ENCODE measurements at places on chromosomes 6 and 20. TPM values are rescaled to one million over a fixed set of nuclear protein-coding genes. Genes with fewer than 3 reads are reported as not detected.

GRCh38 chr6:149851461-149852110, 12.6 kb downstream of the LRP11 start:
- H3K4me1 ChIP-seq = no peaks in the 10 kb centered on the region
- H3K27ac ChIP-seq = no peak overlapping the region
- DNase-seq = no peak
- H3K27me3 ChIP-seq = no peaks in the 10 kb centered on the region

DNA sequence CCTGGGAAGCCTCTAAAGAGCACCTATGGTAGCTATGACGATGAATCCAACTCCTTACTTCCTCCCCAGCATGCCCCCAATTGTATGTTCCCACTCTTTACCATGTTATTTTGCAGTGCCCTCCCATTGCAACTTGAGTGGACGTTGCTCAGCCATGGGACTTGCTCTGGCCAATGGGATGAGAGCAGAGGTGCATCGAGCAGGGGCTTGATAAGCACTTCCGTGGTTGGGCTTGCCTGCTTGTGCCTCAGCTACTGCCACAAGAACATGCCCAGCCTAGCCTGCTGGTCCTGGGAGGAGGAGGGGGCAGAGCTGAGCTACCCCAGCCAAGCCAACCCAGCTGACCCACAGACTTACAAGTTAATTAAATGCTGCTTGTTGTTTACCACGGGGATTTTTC, 71.1 kb upstream of the CTNNBL1 start:
- no peaks in the 10 kb centered on the region for H3K36me3 ChIP-seq
- no peaks in the 10 kb centered on the region for H3K4me1 ChIP-seq
- H3K4me3 ChIP-seq = no peak overlapping the region
- no peak for DNase-seq
- H3K27ac ChIP-seq = no peak overlapping the region

DNA sequence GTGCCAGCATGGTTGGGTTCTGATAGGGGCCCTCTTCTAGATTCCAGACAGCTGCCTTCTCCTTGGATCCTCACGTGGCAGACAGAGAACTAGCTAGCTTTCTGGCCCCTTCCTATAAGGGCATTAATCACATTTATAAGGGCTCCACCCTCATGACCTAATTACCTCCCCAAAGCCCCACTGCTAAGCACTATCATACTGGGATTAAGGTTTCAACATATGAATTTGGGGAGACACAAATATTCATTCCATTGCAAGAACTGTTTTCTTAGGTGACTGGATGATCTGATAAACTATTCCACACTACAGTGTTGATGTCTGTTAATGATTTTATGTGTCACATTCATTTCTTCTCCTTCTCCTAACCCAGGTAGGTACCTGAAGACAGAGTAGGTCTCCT, 135.8 kb upstream of the COL21A1 start:
- no peaks in the 10 kb centered on the region for H3K36me3 ChIP-seq
- peaks cover 3% of the 10 kb centered on the region for H3K4me1 ChIP-seq
- H3K27ac ChIP-seq = no peak overlapping the region
- no peak for DNase-seq

GRCh38 chr6:169854813-169855212, 103.4 kb downstream of the ERMARD start:
- H3K36me3 ChIP-seq = no peaks in the 10 kb centered on the region
- H3K27me3 ChIP-seq = no peaks in the 10 kb centered on the region
- no peak for DNase-seq

GRCh38 chr20:44601801-44602204, 19.4 kb downstream of the PKIG start:
- no peaks in the 10 kb centered on the region for H3K27me3 ChIP-seq
- no peak overlapping the region for H3K4me3 ChIP-seq
- H3K36me3 ChIP-seq = peaks cover 4% of the 10 kb centered on the region

DNA sequence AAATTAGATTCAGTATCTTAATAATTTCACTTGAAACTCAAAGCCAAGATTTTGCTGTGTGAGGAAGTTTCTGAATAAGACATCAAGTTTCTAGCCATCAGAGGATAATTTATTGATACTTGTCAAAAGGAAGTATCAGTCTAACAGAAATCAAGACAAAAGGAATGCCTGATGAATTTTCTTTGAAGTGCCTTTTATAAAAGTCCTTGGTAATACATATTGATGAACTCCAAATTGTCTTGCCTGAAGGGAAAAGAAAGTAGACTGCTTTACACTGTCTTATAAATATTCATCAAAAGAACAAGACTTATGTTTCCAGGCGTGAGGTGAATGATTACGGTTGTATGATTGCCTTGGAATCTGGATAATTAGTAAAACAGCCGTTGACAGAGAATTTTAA, 986.0 kb upstream of the MAP3K7 start:
- DNase-seq = no peak
- H3K36me3 ChIP-seq = no peaks in the 10 kb centered on the region
- H3K27me3 ChIP-seq = no peaks in the 10 kb centered on the region
- no peaks in the 10 kb centered on the region for H3K4me1 ChIP-seq

DNA sequence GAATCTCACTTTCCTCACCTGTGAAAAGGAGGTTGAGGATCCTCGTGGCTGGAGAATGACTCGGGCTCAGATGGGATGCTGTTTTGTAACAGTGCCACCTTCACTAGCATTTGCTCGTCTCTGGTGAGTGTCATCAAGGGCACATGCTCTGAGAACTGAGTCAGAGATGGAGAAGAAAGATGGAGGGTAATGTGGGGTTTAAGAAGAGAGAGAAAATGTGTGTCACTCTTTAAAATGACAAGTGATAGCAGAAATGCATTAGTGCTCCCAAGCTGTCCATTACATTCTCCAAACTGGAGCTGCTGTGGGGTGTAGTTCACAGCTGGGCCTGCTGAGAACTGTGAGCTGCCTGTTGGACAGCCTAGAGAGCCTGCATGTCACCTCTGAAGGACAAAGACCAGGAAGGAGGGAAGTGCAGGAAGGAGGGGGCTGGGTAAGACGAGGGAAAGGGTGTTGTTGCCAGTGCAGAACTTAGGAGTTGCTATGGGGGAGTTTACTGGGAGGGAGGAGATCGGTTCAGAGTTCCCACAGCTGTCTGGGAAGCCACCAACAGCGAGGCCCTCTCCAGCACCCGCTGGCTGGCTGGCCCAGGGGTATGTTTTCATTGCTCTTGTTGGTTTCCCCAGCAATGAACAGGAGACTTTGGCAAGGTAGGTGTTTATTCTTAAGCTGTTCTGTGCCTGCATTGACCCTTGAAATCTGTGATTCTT, 19.8 kb downstream of the GMPR start:
- H3K4me3 ChIP-seq = no peak overlapping the region
- no peak for DNase-seq
- no peaks in the 10 kb centered on the region for H3K27me3 ChIP-seq

GRCh38 chr6:16511040-16511660, 250.1 kb downstream of the ATXN1 start:
- DNase-seq = no peak
- no peak overlapping the region for H3K27ac ChIP-seq
- no peaks in the 10 kb centered on the region for H3K27me3 ChIP-seq
- no peak overlapping the region for H3K4me3 ChIP-seq
- H3K36me3 ChIP-seq = no peaks in the 10 kb centered on the region

DNA sequence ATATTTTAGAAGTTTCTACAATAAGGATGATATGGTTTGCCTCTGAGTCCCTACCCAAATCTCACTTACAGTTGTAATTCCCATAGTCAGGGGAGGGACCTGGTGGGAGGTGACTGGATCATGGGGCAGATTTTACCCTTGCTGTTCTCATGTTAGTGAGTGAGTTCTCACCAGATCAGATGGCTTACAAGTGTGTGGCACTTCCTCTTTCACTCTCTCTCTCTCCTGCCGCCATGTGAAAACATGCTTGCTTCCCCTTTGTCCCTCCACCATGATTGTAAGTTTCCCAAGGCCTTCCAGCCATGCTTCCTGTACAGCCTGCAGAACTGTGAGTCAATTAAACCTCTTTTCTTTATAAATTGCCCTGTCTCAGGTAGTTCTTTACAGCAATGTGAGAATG, 527.5 kb upstream of the ID4 start:
- H3K27ac ChIP-seq = no peak overlapping the region
- H3K4me1 ChIP-seq = no peaks in the 10 kb centered on the region
- H3K27me3 ChIP-seq = no peaks in the 10 kb centered on the region
- no peak overlapping the region for H3K4me3 ChIP-seq
- no peaks in the 10 kb centered on the region for H3K36me3 ChIP-seq

- H3K27ac ChIP-seq = no peak overlapping the region
- DNase-seq = no peak
- H3K36me3 ChIP-seq = no peaks in the 10 kb centered on the region
- no peaks in the 10 kb centered on the region for H3K4me1 ChIP-seq
These were observed 95.8 kb upstream of the STXBP5 start for GRCh38 chr6:147108259-147108910.

- H3K4me1 ChIP-seq = no peaks in the 10 kb centered on the region
- H3K4me3 ChIP-seq = no peak overlapping the region
- no peak overlapping the region for H3K27ac ChIP-seq
These were observed 1122.3 kb downstream of the EPHA7 start for GRCh38 chr6:92297101-92297500.

DDO gene
- total RNA-seq = 19.9 TPM

TCF15 gene
- 16.5 TPM for total RNA-seq

SPACA1 gene
- not detected for total RNA-seq

PTCHD4 gene
- total RNA-seq = 2.0 TPM

RAE1 gene
- total RNA-seq = 14.9 TPM

BPIFB4 gene
- not detected for total RNA-seq

MEP1A gene
- total RNA-seq = not detected

HNF4A gene
- total RNA-seq = not detected
